Activated T-cell treated with anti-CD3 and anti-CD28 coated beads for 1 hour (primary cell): ENCODE measurements at places on chromosomes 13 and 19.

GRCh38 chr19:4375164-4376027 lies 25.0 kb downstream of the SH3GL1 start:
- no peak for DNase-seq

- no peak for DNase-seq
These were observed 25.0 kb downstream of the KBTBD6 start for GRCh38 chr13:41107584-41108014.

DNA sequence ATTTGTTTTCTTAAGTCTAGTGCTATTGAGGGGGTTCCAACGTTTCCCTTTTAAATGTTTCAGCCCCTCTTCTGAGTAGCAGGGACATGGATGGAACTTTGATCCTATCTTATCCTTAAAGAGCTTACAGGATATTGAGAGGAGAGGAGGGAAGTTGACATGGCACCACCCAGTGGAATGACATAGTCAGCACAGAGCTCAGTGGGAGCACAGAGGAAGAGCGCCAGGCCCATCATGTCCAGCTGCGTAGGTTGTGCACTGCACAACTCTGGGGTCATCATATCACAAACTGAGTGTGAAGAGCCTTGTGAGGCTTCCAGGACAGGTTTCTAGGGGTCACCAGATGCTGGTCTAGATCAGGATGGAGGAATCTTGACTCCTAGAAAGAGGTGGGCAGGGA lies 4.6 kb upstream of the CDC42EP5 start:
- no peak for DNase-seq

DNA sequence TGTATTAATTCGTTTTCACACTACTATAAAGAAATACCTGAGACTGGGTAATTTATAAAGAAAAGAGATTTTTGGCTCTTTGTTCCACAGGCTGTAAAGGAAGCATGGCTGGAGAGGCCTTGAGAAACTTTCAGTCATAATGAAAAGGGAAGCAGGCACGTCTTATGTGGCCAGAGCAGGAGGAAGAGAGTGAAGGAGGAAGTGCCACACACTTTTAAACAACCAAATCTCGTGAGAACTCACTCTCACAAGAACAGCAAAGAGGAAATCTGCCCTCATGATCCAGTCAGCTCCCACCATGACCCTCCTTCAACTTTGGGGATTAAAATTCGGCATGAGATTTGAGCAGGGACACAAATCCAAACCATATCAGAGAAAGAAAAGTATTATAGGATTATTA lies 1255.9 kb upstream of the MIR17HG start:
- no peak for DNase-seq

GRCh38 chr13:35898041-35898440 lies 233.1 kb downstream of the DCLK1 start:
- DNase-seq: no peak

DNA sequence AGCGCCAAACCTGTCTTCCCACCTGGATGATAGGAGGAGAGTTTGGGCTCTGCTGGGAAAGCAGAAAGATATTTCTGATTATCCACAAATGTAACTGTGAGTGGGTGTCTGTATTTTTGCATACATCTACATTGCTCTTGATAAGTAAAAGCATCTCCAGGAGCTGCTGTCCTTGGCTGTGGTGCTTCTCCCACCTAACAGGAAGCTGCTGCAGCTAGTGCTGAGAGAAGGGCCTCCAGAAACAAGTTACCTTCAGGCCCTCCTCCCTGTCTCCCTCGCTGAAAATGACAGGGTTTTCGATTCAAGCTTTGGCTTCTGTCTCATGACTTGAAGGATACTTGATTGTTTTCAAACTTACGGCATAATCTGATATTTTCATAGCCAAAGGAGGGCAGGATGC lies 90.1 kb downstream of the FOXO1 start:
- no peak for DNase-seq

GRCh38 chr19:43597876-43598275 lies 1.5 kb downstream of the ZNF576 start:
- no peak for DNase-seq

GRCh38 chr13:110680852-110681251 lies 25.1 kb downstream of the CARS2 start:
- DNase-seq: no peak

GRCh38 chr13:96130818-96131340 lies 41.0 kb downstream of the HS6ST3 start:
- DNase-seq: no peak
